ENCODE measurements at places on chromosomes 6 and 20.

- DNase-seq: no peak
These were observed 686 bp downstream of the COL12A1 start for GRCh38 chr6:75204959-75205775.

- no peak for DNase-seq
These were observed 92.9 kb downstream of the FOXC1 start for GRCh38 chr6:1702580-1703051.

DNA sequence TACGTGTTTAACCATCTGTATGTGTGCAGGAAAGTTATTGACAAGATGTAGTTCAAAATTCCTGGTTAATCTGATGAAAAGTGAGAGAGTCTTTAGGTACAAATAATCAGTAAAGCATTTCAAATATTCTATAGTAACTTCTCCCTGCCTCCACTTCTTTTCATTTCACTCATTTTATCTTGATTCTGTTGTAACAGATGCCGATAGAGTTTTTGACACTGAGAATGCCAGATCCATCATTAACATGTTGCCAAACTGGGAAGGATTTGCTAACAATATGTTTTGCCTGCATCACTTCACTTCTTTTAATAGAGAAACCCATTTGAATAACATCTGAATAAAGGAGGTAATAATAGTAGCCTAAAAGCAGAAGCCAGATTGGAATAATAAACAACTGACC lies 20.4 kb upstream of the DEFB112 start:
- no peak for DNase-seq

DNA sequence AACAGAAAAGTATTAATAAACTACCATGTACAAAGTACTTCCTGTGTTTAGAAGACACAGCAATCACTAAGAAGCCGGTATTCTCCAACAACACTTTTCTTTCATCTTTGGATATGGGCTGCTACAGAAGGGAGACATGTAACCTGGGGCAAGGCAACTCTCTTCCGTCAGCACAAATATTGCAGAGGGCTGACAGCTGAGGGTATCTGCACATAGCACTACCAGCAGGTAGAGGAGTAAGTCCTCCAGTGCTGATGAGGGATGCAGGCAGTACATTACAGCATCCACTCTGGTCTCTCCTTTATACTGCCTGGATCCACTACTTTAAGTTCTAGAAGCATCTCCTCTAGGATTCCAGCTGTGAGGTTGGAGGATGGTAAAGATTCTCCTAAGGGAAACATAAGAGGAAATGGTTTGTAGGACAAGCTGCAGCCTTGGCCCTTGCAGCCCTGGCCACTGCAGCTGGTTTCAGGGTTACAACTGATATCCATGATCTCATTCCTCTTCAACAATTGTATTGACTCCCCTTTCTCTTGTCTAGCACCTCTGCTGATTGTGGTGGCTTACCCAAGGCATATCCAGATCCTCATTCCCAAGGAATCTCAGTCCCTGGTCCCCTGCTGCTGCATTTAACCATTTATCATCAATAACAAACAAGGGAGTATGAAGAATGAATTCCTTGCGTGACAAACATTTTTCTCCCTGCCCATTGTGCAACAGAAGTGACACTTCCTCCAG lies 110.7 kb upstream of the ADGRF1 start:
- no peak for DNase-seq

DNA sequence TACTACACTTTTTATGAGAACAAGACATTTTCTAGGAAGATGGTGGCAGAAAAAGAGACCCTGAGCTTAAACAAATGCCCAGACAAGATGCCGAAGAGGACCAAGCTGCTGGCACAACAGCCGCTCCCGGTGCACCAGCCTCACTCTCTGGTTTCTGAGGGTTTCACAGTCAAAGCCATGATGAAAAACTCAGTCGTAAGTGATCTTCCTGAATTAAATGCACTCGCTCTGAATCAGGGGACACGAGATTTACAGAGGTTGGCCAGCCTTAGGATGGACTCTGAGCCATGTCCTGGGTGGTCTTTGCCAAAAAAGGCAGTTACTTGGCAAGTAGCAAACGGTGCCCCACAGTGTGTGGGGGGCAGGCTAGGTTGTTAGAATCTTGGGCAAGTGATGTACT lies 423 bp downstream of the PACRG start:
- DNase-seq: no peak

DNA sequence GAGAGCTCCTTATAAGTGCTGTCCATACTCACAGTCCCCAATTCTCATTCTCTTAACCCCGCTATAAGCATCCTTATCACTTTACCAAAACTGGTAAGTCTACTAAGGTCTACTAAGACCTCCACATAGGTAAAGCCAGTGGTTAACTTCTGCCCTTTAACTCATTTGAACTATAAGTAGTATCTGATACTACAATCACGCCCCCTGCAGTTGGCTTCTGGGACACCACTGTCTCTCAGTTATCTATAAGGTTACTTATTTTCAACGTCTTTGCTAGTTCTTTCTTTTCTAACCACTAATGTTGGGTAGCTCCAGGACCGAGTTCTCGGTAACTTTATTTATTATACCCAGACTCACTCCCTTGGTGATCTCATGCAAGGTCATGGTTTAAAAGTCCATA lies 142.6 kb downstream of the ARHGAP18 start:
- DNase-seq: peak; percentile 14

- DNase-seq: no peak
These were observed 648.3 kb downstream of the EPM2A start for GRCh38 chr6:145087034-145087433.

DNA sequence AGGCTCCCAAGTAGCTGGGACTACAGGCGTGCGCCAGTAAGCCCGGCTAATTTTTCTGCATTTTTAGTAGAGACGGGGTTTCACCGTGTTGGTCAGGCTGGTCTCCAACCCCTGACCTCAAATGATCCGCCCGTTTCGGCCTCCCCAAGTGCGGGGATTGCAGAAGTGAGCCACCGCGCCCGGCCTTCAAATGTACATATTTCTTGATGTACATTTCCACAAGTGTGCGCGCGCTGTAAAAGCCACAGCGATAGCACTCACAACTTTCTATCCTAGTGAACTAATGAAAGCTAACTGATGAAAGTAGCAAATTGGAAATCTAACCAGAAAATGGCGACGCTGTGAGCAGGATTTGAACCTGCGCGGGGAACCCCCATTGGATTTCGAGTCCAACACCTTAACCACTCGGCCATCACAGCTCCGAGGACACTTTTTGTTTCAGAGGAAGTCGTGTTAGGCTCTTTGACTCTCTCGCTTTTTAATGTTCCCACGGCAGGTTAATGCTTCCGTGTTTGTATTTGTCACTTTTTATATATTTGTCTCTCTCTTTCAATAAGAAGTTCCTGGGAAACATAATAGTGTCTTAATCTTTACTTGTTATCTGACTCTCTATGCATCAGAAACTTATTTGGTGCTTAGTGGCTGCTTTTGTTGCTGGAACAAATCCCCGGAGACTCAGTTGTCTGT lies 199.4 kb upstream of the ZNF184 start:
- DNase-seq: no peak

DNA sequence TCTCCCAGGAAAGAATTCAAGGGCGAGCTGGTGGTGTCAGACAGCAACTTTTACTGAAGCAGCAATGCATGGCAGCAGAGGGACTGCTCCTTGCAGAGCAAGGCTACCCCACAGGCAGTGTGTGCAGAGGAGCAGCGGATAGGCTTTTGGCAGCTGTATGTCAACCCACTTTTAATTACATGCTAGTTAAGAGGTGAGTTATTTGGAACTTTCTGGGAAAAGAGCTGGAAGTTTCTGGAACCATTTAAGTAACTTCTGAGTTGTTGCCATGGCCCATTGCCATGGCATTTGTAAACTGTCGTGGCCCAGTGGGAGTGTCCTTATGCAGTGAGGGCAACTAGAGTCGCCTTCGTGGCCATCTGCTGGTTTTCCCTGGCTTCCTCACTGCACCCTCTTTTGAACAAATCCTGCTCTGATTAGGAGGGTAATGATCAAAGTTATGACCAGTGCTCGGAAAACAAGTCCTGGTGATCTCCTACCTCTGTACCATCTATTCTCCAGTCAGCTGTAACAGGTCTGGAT lies 34.0 kb downstream of the BPIFB4 start:
- no peak for DNase-seq

DNA sequence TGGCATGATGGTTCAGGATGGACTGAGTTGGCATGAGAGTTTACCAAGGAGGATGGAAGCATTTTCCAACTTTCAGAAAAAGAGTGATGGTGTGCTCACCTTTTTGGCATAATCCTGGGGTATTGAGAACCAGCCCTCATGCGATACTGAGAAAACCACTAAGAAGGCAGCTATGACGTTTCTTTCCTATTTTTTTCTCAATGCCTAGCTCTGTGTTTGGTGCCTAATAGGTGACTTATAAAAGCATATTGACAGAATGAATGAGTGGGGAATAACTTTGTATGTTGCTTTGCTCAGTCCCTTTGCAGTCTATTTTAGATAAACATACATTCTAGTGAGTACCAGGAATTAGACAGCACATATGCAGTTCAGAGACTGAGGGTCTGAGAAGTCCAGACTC lies 816.3 kb downstream of the DHX35 start:
- DNase-seq: no peak

DNA sequence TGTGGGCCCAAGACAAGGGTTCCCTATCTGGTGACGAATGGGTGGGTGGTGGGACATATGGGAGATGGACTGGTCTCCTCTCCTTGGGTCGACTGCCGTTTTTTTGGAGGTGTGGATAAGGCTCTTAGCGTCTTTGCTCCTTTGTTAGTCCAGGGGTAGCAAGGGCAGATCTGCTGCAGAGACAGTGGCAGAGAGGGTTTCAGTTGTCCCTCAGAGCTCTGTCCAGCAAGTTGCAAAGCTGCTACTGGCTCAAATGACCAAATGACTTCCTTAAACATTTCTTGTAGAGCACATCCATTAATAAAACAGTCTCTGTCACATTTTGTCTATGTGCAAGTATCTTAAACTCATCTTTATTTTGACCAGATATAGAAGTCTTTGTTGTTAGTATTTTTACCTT lies 508.0 kb upstream of the ADGRB3 start:
- DNase-seq: no peak

GRCh38 chr6:132584698-132585097 lies 4.8 kb downstream of the TAAR5 start:
- no peak for DNase-seq

- DNase-seq: no peak
These were observed 112.8 kb upstream of the TSHZ2 start for GRCh38 chr20:52859156-52859876.

DNA sequence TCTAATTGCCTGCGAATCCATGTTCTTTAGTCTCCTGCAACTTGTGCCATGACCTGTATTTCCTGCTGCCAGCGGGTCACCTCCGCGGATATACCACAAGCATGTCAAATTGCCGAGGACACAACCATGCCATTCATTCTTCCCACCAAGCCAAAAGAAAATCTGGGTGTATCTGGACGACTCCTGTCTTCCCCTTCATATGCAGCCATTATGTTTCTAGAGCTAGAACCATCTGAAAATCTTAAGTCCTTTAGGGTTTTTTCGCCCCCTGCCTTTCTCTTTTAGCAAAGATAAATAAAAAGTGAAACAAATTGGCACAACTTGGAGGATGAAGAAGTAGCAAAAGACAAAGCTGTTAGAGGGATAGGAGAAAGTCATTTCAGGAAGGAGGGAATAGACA lies 242.6 kb downstream of the ARID1B start:
- no peak for DNase-seq

DNA sequence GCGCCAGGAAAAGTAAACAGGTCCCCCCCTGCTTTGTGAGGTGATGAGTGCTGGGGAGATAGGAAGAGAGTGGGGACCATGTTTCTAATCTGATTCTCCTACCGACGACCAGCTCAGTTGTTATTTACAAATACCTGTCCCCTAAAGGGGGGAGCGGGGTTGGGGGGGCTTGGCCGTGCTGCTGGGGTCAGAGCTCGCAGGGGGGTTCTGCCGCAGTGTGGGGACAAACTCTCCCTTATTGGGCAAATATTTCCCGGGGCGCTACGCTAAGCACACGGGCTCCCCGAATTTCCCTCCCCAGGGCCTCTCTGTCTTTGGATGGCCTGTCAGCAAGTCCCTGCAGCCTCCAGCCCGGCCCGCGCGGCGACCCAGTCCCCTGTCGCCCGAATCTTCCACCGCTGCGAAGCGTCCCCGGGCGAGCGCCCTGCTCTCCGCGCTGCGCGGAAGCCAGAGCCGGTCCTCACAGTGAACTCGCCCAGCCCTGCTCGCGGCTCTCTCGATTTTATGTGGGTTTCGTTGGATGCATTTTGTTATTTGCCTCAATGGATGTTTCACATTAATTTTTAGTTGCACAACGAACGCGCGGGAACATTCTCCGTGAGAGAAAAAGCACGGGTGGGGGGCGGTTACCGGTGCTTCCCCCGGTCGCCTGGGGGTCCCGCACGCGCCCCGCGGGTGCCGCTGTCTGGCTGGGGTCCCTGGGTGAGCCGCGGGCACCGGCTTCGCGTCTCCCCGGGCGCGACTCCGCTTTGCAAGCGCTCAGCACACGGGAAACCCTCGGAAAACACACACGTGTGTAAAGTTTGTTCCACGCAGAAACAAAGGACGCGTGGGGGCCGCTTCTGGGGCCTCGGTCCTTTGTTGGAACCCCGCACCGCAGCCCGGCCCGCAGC lies 1.5 kb upstream of the STX16 start:
- DNase-seq: no peak

DNA sequence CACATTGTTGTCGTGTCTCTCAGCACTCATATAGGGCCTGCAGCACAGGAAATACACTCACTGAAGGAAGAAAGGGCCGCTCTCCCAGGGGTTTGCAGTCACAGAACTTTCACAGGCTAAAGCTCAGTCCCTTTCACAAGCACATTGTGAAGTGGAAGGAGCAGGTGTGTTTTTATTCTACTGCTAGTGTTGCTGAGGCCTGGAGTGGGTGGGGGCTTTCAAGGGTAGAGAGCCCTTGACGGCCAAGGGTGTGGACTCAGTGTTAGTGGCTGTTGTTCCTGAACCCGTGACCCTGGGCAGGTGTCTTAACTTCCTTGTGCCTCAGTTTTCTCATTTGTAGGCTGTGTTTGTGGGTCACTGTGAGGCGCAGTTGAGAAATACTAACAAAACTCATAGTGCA lies 66.2 kb upstream of the SLC22A1 start:
- no peak for DNase-seq

- DNase-seq: no peak
These were observed 277.4 kb upstream of the JAG1 start for GRCh38 chr20:10951216-10951615.

- no peak for DNase-seq
These were observed 58.4 kb downstream of the DLGAP4 start for GRCh38 chr20:36364506-36364905.

DNA sequence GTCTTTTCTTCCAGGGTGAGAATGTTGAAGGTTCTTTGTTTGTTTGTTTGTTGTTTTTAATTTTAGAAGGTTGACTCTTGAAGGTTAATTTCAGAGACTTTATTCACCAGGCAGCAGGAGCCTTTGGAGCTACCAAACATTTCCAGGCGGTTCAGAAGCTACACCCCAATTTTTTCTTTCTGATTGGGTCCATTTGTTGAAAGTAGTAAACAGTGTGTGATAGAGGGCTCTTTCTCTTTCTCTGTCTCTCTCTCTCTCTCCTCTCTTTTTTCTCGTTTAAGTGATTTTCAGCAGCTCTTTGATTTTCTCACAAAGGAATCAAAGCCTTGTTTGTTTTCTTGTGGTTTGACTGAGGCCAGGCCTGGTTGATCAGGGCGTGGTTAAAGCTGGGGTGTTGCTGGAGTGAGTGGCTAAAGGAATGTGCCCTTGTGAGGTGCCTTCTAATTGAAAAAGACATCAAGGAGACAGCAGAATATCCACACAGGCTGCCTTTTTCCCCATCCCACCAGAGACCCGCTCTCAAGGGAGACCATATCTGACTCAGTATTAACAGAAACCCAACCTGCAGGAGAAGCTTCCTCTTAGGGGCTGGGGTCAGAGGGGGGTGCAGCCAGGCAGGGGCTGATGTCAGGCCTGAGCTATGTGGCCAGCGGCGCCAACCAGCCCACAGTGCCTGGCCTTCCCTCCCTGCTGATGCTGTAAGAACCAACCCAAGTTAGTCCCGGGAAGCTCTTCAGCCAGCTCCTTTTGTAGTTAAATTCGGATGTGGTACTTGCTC lies 40.4 kb upstream of the NAA20 start:
- DNase-seq: no peak
